Stimulated activated CD4-positive, alpha-beta T cell treated with anti-CD3 and anti-CD28 coated beads, TNF-alpha, amount 100 ng/mL, for 48 hours (primary cell): ENCODE measurements at places on chromosomes 1 and 21.
A peak's percentile ranks its signal among the peaks of the same experiment; 100 is the strongest.

DNA sequence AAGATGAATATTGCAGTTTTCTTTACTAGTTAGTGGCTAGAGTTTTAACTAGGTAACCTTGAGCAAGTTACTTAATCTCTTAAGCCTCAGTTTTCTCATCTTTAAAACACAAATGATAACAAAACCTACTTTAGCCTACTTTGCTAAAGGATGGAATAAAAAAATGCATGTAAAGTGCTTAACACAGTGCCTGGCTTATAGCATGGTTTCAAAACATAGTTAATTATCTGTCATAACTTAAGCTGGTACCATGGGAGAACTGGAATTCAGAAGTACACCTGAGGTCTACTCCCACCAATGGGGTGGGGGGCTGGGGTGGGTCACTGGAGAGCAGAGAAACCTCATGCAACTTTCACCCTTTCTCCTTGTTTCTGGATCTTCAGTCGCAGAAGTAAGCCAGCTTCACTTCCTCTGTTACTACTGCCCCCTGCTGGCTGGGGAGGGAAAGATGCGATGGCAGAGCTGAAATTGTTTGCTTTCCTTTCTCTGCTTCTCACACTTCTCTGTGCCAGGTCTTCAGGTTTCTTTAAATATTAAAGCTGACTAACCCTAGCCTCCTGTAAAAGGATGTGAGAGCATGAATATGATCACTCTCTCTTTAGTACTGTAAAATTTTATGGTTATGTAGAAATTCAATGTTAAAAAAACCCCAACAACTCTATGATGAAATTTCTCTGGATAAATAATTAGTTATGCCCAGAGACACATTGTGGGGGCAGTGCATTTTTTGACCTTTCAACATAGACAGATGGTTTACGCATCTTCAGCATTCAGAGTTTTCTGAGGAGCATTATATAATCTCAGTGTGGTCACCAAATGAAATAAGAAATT is 324.2 kb downstream of the HLX start:
- DNase-seq, result peak; percentile 48

DNA sequence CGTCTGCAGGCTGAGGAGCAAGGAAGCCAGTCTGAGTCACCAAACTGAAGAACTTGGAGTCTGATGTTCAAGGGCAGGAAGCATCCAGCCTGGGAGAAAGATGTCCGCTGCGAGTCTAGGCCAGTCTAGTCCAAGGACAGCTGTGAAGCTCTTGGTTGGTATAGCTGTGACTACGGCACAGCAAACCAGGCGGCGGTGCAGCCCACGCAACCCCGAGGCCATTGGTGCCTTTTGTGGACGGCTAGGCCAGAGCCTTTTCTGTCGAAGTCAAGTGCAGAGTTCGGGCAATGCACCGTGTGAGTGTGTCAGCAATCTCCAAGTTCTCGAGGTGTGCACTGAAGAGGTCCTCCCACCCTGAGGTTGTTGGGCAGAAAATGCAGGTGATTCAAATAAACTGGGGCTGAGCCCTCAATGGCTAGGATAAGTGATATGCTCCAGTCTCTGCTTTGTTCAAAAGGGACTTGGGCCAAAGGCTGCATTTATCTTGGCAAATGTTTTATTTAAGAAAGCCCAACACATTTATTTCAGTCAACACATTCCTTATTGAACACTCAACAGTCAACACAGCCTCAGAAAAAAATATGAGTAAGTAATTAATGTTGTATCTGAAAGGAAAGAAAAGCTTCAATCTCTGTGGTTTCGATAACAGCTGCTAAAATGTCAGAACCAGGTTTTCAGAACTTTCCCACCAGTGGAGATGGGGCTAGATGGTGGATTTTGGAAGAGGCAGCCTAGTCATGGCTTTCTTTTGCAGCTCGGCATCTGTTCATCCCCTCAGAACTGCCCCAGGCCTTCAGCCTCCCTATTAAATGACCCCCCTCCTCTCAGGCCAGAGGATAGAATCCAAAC is 78.1 kb upstream of the COX20 start:
- no peak for DNase-seq

- DNase-seq, result no peak
Measured at GRCh38 chr1:17162941-17163340, 42.0 kb upstream of the PADI1 start.

GRCh38 chr1:154879038-154879421 is 8.9 kb upstream of the KCNN3 start:
- no peak for DNase-seq
